ENCODE measurements at places on chromosomes 3 and 15.

DNA sequence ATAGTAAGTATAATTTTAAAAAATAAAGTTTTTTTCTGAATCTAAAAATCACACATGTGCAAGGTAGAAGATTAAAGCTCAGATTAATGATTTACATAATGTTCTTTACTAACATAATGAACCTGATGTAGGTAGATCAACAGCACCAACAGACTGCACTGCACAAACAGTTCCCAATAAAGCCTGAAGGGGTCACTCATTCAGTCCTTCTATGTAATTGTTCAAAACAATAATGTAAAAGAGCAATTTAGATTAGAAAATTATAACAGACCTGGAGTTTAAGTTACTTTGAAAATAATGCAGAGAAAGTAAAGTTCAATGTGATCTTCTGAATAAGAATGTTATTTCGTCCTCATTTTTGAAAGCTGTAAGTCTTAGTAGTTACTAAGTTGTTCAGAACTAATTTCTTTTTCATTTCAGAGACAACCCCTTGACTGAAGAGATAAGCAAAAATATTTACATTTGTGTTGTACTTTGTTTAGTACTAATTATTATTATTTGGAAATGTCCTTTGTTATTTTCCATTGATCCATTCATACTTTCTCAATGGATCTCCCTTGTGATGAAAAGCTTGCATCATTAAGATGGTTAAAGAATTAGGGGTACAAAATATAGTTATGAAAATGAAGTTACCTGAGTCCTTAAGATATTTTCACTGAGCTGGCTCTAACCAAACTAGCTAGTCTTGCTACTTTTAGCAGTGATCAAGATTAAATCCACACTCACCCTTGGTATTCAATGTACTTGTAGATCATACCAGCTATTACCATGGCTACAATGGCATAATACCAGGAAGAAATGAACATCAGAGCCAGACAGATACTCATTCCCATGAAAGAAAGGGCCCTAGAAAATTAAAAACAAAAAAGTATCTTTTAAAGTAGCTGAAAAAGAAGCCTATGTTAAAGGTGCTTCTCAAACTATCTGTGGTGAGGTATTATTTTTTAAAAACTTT, 16.8 kb downstream of the EMC4 start:
- peak; percentile 32 for DNase-seq

- DNase-seq, result no peak
Observed at GRCh38 chr3:115381573-115381912, 234.5 kb upstream of the ZBTB20 start.

GRCh38 chr3:124935794-124936542, 1.4 kb upstream of the MUC13 start:
- no peak for DNase-seq

DNA sequence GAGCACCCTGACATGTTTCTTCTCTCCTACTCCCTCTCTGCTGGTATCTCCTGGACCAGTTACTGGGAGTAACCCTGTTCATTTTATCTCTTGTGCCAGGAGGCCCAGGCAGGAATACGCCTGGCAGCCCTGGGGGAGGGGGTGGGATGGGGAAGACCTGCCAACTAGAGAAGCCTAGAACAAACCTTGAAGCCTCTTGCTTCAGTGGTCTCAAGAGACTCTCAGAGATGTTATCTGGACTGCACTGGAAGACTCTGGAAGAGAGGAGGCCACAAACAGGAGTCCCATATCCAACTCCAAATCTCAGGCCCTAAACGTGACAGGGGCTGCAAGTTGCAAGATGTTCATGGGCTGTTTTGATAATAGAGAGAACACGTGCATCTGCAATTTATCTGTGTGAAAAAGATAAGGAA, at the start of gene EPB42:
EPB42 (minus strand) TSS at position 28 of the 413 bp plus-strand sequence. CDS start 193 bp downstream, outside the sequence.
- no peak for DNase-seq
